ENCODE measurements at places on chromosomes 4 and X.

DNA sequence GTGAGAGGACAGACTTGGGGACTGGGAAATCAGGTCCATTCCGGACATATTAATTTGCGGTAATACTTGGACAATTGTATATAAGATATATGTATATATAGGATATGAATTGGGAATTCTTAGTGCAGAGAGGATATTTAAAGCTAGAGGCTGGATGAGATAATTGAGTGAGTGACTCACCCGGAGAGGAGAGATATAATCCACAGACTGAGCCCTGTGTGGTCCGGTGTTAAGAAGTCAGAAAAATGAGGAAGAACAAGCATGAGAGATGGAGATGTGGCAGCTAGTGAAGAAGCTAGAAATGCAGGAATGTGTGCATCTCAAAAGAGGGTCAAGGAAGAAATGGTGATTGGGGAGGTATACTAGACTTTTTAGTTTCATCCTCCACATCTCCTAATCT lies 336.2 kb downstream of the SLC7A11 start:
- DNase-seq, result no peak

- no peak for DNase-seq
Measured at GRCh38 chr4:172648471-172648870, 520.1 kb upstream of the GALNT7 start.

DNA sequence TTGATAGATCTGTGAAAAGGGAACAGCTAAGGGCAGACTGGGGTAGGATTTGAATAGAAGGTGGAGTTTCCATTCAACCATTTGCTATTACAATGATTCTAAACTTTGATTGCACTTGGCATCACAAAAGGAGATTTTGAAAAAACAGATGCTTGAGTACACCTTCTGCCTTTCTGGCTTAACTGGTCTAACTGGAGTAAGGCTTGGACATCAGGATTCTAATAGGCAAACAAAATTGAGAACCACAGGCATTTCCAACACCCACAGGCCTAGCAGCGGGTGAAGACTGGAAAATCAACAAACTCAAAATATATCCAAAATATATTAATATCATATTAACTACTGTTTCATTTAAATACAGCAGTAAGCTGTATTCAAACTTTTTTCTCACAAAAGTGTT lies 1.9 kb upstream of the VEGFC start:
- no peak for DNase-seq

DNA sequence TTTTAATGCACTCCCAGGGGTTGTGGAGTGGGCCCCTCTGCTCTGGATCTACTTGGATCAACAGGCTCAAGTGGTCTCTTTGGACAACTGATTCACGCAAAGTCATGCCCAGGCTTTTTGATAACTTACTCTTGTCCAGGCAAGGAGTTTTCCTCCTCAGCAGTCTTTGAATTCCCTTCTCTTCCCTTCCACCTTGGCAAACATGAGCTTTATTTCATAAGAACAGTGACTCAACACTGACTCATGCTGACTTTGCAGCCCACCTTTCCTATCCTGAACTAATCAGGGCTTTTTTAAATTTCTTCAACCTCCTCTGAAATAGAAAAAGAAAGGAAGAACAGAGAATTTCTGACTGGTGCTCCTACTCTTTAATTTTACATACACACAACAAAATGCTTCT lies 132.1 kb upstream of the LDB2 start:
- DNase-seq, result peak; percentile 90

DNA sequence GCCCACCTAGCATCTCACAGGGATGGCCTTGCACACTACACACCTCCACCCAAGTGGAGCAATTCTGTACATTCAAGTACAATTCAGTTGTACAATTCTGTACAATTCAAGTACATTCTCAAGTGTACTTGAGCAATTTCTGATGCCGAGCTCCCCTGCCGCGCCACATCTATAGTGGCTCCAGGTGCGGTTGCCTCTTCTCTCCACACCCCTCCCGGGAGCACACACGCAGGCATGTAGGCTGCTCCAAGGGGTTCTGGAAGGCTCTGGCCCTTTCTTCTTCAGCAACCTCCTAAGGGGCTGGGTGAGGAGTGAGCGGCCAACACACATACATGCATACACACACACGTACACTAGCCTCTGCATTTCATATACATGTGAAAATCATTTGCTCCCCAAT lies 18.9 kb upstream of the DUSP9 start:
- DNase-seq, result no peak

GRCh38 chr4:81599742-81600380 lies 128.2 kb upstream of the RASGEF1B start:
- DNase-seq, result no peak

GRCh38 chr4:138230048-138230447 lies 12.1 kb downstream of the SLC7A11 start:
- DNase-seq, result no peak

DNA sequence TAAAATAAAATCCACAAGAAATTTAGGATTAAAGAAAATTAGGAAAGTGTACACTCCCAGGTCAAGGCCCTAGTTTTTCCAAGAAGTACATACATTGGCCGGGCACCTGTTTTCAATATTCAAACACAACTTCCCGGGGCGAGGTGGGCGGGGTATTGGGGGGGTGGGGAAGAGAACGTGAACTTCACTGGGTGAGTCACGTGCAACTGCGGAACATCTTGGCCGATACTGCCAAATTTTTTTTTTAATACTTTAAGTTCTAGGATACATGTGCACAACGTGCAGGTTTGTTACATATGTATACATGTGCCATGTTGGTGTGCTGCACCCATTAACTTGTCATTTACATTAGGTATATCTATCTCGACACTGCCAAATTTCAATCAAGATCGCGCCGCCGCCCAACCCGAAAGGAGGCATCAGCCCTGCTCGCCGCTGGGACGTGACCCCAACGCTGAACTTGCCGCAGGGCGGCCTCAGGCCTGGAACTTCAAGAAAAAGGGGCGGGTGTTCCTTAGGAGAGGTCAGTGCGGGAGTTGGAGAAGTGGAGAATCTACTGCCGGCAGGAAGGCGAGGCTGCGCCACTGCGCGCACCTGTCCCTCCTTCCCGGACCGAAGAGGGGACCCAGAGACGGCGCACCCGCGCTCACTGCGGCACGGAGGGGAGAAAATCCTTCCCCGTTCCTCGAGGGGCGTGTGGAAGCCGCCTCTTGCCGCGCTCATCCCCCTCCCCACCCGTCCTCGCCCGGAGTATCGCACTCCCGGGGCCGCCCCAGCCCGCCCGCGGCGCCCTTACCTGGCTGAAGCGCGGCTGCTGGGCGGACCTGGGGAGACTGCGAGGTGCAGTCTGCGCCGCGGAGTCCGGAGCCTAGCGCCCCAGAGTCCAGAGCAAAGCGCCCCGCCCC lies at the start of gene TEC:
Gene TEC, minus strand, starts transcription at position 883 of the 905 bp plus-strand sequence. CDS start 41,224 bp downstream, outside the sequence.
- no peak for DNase-seq

- peak; percentile 96 for DNase-seq
Measured at GRCh38 chr4:11130195-11130970, 298.3 kb downstream of the HS3ST1 start.

DNA sequence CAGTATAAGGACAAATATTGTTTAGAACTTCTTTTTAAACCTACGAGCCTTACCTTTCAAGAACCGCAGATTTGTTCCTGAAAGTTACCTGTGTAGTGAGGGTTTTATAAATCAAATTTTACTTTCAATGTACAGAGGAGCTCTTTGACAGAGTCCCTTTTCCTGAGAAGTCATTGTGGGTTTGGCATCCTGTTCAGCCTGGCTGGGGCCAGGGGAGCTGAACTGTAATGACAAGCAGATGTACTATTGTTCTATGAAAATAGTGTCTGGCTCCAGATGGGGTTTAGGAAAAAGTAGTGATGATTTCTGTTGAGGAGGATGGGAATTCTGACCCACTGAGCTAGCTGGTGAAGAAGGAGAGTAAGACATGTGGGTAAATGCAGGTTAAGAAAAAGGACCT lies 196.2 kb upstream of the PGRMC2 start:
- peak; percentile 45 for DNase-seq

GRCh38 chrX:122046815-122047214 lies 999.4 kb downstream of the GLUD2 start:
- no peak for DNase-seq

DNA sequence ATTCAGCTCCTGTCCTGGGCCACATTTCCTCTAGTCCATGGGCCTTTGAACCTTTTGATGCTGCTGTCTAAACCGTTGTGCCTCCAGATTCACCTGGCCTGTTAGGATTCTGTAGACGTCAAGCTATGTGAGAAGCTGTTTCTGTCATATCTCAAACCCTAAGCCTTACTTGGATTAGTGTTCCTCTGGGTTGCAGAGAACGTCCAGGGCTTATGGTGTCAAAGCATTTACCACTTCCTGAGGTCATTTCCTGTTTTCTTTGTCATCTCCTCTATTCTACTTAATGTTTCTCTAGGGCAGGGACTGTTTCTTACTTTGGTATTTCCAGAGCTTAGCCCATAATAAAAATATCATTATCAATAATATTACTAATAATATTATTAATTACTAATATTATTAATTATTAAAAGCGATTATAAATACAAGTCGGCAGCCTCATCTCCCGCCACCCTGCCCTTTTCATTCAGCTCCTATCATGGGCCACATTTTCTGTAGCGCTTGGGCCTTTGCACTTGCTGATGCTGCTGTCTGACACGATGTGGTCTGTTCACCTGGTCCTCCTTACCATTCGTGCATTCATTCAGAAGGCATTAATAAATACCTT lies 19.1 kb downstream of the PRIMPOL start:
- DNase-seq, result no peak

- no peak for DNase-seq
Measured at GRCh38 chr4:2977211-2978088, 14.1 kb downstream of the GRK4 start.

DNA sequence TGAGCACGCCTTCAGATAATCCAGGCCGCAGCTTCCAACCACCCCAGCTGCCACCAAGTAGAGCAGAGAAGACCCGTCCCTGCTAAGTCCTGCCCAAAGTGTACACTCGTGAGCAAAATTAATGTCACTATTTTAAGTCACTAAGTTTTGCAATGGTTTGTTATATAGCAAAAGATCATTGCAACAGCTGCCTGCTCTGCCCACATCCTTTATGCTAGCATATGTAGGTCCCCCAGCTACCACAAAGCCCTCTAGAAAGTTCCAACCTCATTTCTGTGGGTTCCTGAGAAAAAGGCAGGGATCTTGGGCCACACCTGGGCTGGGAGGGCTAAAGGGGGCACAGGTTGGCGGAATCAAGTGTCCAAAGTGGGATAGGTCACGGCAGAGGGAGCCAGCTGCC lies 346.9 kb downstream of the BCOR start:
- DNase-seq, result no peak

DNA sequence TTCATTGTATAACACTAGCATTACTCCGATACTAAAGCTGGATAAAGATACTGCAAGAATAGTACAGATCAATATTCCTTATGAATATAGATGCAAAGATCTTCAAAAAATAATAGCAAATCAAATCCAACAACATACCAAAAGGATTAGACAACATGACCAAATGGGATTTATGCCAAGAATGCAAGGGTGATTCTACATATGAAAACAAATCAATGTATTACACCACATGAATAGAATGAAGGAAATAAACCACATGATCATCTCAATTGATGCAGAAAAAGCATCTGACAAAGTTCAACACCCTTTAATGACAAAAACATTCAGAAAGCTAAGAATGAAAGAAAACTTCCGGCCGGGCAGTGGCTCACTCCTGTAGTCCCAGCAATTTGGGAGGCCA lies 42.8 kb downstream of the CUL4B start:
- peak; percentile 68 for DNase-seq

DNA sequence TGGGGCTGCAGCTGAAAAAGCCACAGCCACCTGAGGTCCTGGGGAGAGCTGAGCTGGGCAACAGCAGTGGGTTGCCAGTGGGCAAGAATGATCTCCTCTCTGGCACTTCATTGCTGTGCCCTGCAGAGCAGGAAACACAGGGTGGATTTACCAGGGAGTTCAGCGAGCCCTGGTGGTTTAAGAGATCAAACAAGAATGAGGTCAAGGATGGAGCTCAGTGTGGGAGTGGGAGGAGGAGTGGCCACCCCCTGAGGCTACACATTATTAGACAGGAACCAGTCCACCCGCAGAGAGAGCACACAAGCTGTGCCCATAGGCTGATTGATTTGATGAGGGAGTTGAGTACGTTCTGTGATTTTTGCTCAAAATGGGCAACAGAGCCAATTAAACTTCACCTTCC lies 47.3 kb downstream of the FRMPD3 start:
- no peak for DNase-seq

- no peak for DNase-seq
Measured at GRCh38 chrX:103417933-103418332, 41.6 kb downstream of the BEX3 start.

- no peak for DNase-seq
Measured at GRCh38 chrX:79182616-79183015, 38.1 kb downstream of the GPR174 start.

DNA sequence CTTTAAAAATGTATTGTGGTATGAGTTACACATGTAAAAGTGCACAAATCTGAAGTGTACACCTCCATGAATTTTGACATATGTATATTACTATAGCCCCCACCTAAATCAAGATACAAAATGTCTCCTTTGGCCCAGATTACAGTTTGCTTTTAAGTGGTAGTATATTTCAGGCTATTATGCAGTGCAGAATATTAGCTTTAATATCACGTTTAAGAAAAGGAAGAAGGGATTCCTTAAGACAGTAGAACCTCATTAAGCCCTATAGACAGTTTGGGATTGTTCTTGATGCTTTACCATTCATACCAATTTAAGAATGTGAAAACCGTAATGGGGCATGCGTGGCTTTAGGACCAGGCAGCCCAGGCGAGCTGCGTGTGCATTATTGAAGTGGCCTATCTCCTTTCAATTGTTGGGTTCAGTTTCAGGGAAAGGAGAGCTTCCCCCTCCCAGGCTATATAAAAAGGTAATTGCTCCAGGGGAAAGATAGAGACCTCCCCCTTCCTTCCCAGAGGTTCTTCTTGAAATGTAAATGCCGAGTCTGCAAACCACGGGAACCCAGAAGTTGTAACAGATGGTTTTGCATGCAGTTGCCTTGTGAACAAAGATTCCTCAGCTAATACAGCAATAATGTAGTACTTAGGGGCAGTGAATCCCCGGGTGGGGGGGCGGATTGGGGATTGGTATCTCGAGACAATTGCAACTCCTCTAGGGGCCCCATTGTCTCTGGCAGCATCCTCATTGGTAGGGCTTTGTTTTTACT lies 106.1 kb downstream of the UCHL1 start:
- DNase-seq, result no peak

DNA sequence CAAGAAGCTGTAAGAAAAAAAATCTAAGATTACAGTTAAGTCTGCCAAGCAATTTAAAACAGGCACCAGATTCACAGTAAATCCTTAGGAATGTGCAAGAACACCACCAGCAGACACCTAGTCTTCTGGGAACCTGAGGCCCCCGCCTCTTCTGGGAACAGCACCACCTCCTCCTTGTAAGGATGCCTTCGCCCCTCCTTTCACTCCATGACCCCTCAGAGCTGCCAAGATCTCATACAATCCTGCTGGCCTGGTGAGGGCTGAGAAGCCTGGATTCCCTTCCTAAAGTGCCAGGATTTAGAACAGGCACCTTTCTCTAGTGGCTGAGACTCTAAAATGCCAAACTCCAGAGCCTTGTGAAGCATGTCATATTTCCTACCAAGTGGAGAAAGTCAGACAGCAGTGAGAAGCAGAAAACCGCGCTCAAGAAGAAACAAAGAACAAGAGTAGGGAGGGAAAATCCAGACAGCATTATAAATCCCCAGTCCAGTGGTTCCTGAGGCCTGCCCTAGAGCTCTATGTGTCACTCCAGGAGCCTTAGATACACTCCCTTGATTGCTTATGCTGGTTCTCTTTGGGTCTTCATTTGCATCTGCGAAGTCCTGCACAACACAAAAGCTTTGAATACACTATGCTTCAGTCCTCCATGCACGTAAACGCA lies 166.4 kb downstream of the TSPAN5 start:
- DNase-seq, result peak; percentile 79

GRCh38 chr4:77025643-77026321 lies 50.0 kb downstream of the CCNI start:
- DNase-seq, result no peak

GRCh38 chr4:149050840-149051239 lies 608.6 kb upstream of the NR3C2 start:
- no peak for DNase-seq
